SK-N-SH (cell line): ENCODE measurements at places on chromosomes 7 and 10. TPM values are rescaled to one million over a fixed set of nuclear protein-coding genes. Genes with fewer than 3 reads are reported as not detected.
A peak's percentile ranks its signal among the peaks of the same experiment; 100 is the strongest.

- DNase-seq, result no peak
Observed at GRCh38 chr7:149879271-149879743, 5.5 kb downstream of the ATP6V0E2 start.

DNA sequence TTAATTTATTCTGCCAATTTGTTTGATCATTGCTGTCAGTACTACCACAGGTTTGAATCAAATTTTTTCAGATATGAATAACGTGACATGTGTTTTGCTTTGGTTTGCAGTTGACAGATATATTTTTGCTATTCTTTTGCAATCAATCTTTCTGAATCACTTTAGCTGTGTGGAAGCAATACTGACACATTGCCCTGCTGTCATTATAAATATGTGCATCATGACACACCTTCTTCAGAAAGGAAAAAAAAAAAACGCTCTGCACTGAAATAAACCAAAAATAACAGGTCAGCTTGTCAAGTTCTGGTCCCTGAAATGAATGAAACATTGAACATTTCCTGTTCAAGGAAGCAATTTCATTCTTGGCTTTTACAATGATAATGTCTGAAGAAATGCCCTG lies 93.8 kb upstream of the FAM13C start:
- DNase-seq, result no peak

- DNase-seq, result no peak
Observed at GRCh38 chr7:50687096-50687495, 95.6 kb downstream of the GRB10 start.

GRCh38 chr10:30736685-30737232 lies 107.2 kb upstream of the LYZL2 start:
- no peak for DNase-seq

GRCh38 chr7:134723892-134724291 lies 55.5 kb upstream of the CALD1 start:
- DNase-seq, result no peak

DNA sequence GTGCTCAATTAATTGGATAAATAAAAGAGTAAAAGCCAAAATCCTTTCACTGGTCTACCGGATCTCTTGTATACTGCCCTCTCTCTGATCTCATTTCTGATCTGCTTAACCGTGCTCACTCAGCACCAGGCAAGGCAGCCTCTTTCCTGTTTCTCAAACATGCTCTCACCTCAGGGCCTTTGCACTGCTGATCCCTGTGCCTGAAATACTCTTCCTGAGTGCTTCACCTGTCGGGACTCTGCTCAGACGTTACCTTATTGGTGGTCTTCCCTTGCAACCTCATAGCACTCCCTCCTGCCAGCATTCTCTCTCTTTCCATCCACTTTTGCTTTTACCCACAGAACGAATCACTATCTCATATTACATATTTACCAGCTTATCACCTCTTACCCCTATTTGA lies 55.6 kb downstream of the NPY start:
- no peak for DNase-seq

- DNase-seq, result no peak
Observed at GRCh38 chr7:45035893-45036292, 35.9 kb downstream of the CCM2 start.

DNA sequence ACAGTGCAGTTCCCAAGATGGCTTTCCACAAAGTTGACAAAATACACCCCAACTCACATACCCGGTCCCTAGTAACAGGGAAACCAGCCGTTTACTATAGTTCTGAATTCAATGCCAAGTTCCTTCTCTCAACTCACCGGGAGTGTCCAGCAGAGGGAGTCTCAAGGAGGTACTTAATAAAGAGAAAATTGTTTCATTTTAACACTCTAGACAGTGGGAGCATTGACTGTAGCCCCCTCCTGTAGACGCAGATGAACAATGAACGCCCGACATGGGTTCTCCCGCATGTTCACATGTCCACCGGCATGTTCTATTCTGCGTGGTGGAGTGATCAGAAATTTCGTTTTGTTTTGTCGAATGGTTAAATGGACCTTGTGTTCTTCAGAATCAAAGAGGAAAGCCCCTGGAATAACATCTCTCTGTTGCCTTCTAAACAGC lies 1.9 kb downstream of the HIPK2 start:
- peak; percentile 80 for DNase-seq

DNA sequence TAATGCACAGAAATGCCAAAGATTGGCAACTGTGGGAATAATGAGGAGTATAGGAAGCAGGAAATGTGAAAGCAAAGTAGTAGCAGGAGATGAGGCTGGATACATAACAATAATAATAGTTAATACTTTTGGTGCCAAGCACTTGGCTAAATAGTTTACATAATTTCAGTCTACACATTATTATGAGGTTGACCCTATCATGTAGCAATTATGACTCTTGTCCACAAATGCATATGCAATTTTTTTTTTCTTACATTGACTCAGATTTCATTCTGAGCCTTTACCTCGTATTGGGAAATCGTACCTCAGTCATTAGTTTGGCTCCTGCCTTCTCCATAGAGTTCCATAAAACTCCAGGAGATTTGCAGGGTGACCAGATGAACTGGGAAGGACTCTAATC lies 219.9 kb downstream of the SUGCT start:
- no peak for DNase-seq

- no peak for DNase-seq
Observed at GRCh38 chr7:42193471-42194129, 43.4 kb downstream of the GLI3 start.

DNA sequence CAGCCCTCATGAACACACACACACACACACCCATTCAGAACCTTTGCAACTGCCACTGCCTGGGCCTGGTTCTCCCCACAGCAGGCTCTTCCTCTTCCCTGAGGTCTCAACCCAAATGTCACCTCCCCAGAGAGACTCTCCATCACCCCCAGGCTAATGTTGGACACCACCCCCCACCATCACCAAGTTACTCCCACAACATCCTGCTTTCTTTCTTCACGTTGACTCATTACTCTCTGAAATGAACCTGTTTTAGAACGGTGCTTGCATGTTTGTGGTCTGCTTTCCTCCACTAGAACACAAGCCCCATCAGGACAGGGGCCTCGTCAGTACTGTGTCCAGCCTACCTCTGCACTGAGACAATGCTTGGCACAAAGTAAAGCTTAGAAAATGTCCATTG lies 16.0 kb downstream of the AFAP1L2 start:
- no peak for DNase-seq

DNA sequence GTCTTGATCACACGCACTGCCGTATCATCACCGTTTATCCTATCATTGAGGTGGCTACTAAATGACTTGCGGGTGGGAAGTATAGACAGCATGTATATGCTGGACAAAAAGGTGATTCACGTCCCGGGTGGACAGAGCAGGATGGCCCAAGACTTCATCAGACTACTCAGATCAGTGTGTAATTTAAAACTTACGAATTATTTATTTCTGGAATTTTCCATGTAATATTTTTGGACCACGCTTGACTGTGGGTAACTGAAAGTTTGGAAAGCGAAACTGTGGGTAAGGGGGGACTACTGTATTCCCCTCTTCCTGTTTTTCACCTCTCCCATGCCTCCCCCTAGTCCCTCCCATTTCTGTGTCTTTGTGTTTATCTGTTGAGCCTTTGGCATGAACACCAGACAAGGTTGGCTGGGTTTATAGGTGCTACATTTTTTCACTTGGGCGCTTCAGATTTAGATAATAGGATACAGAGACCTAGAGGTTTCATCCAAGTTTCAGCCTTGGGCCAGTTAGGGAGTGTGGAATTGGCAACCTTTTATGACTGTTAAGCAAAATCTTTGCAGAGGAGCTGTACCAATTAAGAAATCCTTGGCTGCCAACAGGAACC lies 55.8 kb downstream of the RBM20 start:
- DNase-seq, result no peak

DNA sequence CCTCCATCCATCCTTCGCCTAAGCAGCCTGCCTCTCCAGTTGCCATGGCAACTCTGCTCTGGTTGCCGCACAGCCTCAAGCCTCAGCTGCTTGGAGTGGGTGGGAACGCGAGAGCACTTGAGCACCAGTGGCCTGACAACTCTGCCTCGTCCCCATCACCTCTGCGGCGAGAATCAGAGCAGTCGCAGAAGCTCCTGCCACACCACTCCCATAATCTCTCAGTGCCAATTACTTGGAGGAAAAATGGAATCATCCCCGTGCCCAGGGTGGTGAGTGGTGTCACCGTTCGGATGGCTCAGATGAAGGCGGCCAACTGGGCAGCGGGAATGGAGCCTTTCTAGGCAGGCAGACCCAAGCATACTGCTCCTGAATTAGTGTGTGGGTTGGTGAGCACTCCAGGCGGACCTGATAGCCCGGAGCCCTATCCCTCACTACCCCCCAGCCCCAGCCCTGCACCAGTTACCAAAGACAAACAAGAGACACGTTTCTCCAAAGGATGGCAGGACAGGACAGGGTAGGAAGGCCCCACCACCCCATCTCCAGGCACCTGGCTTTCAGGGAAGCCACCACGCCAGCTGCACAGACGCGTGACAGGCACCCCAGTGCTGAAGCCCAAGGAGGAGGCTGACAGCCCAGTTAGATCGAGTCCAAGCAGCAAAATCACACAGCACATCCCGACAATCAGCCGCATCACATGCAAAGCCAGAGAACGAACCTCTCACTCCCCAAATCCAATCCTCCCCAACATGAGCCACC lies 335.4 kb downstream of the PTPRN2 start:
- DNase-seq, result peak; percentile 54

GRCh38 chr10:31033147-31033546 lies 1.5 kb upstream of the ZNF438 start:
- DNase-seq, result no peak

DNA sequence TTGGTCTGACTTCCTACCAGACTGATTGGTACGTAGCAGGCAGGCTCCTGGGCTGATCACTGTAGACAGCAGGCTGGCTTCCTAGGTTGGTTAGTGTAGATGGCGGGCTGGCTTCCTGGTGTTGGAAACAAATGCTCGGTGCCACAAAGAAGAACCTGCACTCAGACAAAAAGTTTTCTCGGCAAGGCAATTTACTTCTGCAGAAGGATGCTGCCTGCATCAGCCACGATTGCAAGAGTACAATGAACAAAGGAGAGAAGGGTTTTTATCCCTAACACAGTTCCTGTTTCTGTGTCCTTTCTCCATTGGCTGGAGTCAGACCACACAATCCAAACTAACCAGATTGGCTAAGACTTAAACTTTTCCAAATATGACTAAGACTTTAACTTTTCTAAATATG lies 123.6 kb upstream of the PPP2R2D start:
- no peak for DNase-seq

DNA sequence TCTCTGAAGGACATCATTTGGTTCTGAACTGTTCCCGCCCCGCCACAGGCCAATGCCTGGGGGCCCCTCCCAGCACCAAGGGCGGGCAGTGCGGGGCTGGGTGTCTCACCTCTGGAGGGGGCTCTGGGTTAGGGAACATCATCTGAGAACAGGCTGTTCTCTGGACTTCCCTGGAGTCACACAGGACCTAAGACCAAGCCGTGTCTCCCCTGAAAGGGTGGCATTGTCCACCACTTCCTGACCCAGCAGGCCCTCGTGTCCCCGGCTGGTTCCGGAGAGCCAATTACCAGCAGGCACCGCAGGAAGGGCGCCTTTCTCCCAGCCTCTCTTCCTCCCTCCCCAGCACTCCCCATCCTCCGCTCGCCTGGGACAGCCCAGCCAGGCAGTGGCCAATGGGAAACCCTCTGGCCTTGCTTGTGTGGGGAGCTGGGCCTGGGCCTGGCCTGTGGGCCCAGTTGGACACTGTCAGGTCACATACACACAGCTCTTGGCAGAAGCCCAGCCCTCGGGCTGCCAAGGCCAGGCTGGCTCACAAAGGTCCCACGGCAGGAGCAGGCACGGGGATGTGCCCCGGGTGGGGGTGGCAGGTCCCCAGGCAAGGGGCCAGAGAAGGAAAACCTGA lies 119.5 kb downstream of the SPDYE5 start:
- DNase-seq, result no peak

DNA sequence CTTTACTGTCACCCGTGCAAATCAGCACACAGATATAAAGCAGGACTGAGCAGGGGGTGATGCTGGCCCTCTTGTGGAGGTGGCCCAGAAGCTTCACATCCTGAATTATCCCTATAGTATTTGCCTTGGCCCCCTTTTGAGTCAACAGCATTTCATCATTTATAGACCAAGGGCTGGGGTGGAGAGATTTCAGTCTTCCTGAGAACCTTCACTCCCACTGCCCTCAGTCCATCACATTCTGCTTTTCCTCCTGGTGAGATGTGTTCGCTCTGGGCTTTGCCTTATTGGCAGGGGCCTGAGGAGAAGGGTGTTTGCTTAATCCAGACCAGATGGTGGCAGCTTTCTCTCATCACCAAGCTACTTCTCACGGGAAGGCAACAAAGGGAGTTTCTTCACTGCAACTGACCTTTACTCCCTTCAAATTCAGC lies 47.7 kb downstream of the NOC3L start:
- peak; percentile 8 for DNase-seq

DNA sequence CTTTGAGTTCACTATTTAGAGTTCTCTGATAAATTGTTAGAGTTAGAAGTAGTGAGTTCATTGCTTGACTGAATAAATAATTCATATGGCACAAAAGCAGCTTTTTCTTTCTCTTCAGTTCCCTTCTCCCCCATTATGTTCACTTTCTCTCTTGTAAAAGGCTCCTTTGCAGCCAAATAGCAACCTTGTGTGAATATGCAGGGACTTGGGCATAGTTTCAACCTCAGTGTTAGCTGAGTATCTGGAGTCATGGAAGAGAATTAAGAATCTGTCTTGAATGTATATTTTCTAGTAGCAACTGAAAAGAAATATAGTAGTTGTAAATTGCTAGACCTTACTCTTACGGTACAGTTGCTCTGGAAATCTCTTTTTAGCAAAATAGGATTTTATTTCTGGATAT lies 31.9 kb downstream of the ZEB1 start:
- no peak for DNase-seq

GRCh38 chr7:47973739-47974138 lies 5.7 kb downstream of the HUS1 start:
- DNase-seq, result no peak

GRCh38 chr10:12667052-12667451 lies 317.7 kb downstream of the CAMK1D start:
- DNase-seq, result peak; percentile 23

Gene FGL2
- polyA plus RNA-seq, result not detected in 2 replicates

Gene SEMA3C
- polyA plus RNA-seq, result 51.1 and 64.1 TPM in 2 replicates

Gene FGF8
- polyA plus RNA-seq, result 0.34 TPM in 1 of 2 replicates, not detected in the other

Gene FBXO24
- polyA plus RNA-seq, result 0.71 and 0.94 TPM in 2 replicates

Gene SPDYE5
- polyA plus RNA-seq, result 0.03 TPM in 1 of 2 replicates, not detected in the other

Gene CCZ1B
- 30.0 and 47.1 TPM in 2 replicates for polyA plus RNA-seq

Gene FGFBP3
- polyA plus RNA-seq, result 0.81 and 1.3 TPM in 2 replicates

Gene ZNF804B
- not detected in 2 replicates for polyA plus RNA-seq
